Stimulated activated CD4-positive, alpha-beta T cell treated with anti-CD3 and anti-CD28 coated beads, Interleukin-1b, Interleukin-23, amount 100 ng/mL, for 4 hours (primary cell): ENCODE measurements at places on chromosomes 7 and 10.

DNA sequence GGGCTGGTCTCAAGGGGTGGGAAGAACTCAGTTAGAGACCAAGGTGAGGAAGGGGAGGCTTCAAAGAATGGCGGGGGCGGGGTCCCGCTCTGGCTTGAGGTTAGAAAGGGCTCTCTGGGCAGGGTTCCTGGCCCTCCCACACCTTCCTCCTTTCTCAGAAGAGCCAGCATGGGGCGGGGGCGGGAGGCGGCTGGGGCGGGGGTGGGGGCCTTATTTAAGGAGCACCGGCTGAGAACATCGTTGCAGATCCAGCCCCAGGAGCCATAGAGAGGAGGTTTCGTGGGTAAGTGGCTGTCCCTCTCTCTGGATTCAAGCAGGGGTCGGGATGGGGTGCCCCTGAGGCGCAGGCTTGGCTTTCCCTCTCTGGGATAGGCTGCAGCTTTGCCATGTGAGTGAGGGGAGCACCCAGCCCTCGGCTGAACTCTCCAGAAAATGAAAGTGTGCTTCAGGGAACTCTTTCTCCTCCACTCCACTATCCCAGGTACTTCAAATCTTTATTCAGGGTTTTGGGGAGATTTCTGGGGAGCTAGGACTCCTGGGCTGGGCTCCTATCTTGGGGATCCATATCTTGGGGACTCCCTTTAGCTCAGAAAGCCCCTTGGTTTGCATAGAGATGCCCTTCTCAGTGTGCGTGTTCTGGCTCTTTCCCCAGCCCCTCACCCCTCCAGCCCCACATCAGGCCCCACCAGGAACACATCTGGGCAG, 3.3 kb upstream of the CUEDC2 start:
- peak; percentile 37 for DNase-seq

GRCh38 chr7:147418966-147419365, 1171.6 kb upstream of the C7orf33 start:
- no peak for DNase-seq

DNA sequence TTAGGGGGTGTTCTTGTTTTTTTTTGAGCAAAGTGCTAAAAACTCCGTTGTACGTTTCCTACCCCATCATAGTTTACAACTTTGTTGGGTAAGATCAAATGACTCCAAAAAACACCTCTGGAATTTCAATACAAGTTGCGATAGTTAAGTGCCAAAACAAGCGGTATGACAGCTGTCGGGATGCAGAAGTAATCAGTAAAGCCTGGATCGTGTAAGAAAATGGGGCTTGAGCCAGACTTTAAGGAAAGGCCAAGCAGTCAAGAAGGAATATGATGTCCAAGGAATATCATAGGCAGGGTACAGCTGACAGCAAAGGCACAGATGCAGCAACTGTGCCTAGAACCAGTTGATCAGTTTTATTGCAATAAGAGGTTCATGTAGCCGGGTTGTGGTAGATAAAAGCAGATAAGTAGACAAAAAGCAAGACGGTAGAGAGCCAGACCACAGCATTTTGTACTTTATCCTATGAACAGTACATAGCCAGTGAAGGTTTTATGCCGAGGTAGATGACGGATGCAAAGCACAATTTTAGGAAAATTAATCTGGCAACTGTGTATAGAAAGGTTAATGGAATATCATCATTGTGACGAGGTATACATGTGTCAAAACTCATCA, 45.5 kb downstream of the UBE2H start:
- no peak for DNase-seq

DNA sequence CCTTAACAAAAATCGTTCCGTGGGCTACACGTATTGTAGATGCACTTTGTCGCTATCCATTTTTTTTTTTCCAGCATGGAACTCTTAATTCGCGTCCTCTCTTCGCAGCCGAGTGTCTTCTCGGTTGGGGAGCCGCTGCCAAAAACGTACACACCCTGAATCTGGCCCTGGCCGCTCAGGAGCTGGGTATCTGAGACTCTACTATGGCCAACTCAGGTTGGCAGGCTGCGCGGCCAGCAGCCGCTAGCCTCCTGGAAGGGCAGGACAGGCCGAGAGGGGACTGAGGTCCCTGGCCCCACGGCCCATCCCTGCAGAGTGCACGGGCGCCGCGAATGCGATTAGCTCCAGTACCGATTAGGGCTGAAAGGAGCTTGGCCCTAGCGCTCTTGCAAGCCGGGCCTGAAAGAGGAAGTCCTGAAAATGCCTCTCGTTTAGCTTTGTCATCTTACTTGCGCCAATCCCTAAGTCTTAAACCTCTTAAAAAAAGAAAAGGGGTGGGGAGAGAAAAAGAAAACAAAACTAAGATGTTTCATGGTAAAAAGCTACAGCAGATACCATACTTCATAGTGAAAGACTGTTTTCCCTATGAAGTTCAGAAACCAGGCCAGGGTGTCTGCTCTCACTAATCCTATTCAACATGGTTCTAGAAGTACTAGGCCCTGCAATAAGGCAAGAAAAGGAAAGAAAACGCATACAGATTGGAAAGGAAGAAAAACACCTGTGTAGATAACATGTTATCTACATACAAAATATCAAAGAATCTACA, 113.2 kb upstream of the RHEB start:
- DNase-seq, result peak; percentile 31

- no peak for DNase-seq
Measured at GRCh38 chr10:112115781-112116385, 67.7 kb downstream of the GPAM start.

DNA sequence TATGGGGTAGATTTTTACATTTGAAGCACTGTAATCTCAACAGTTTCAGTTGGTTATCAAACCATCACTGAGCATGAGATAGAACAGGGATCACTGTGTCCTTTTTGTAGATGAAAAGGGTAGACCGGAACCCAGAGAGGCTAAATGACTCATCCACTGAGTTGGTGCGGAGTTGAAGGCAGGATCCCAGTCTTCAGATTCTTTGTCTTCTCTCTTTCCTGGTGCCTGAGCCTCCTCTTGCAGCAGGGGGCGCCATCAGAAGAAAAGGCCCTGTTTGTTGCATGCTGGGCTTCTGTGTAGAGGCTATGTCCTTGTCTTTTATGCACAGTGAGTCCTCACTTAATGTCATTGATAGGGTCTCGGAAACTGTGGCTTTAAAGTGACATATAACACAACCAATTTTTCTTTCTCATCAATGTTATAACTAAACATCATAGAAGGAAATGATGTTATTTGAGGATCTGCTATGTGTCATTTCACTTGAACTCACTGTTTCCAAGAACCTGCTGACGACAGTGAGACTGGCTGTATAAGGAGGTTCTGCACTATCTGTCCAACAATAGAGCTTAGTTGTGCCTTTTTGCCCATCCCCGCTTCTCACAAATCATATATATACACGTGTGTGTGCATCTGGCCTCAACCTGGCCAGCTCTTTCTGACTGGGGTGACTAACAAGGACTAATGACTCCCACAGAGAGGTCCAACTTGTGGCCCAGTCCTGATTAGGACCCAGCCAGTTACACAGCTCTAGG, 14.3 kb downstream of the ZNF282 start:
- DNase-seq, result peak; percentile 56

DNA sequence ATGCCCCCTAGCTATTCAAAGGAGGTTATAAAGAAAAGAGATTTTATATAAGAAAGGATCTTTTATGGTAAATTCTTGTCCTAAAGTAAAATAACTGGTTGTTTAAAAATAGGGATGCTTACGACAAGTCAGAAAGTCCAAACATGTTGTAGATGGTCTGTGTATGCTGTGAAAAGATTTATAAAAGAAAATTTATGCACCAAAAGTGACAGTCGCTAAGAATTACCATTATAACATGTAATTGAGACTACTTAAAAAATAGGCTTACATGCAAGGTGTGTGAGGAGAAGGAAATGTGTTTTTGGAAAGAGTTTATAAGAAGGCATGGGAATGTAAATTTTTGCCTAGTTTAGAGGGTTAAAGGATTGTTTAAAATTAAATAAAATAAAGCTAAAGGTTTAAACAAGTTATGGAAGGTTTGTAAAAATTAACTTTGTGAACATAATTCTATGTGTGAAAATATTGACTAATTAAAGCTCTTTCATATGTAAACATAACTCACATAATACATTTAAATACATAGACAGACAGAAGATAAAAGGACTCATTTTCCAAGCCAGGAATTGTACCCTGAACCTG, 118.5 kb downstream of the LYZL1 start:
- no peak for DNase-seq
